ENCODE measurements at places on chromosomes 12 and 14. TPM values are rescaled to one million over a fixed set of nuclear protein-coding genes. Genes with fewer than 3 reads are reported as not detected.

The MRPL52 gene
- 108 TPM for total RNA-seq

The BAZ2A gene
- 13.7 TPM for total RNA-seq

DNA sequence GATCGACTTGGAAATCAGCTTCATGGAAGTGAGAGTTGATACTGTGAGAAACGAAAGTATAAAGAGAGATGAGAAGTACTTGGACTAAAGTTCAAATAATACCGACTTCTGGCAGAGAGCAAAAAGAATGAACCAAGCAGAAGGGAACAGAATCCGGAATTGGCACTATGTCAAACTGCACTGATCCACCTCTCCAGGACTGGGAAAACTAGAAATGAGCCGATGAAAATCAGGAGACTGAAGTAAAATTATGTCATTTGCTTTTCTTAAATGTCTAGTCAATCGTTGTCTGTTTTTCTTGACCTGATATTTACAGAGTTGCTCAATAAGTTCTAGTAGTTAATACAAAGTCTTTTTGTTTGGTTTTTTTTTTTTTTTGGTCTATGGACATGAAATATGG, 163.0 kb upstream of the FOXG1 start:
- no peaks in the 10 kb centered on the region for H3K4me1 ChIP-seq
- H3K36me3 ChIP-seq = no peaks in the 10 kb centered on the region
- H3K27me3 ChIP-seq = no peaks in the 10 kb centered on the region

GRCh38 chr12:51200806-51201205, 17.1 kb downstream of the POU6F1 start:
- no peak overlapping the region for H3K4me3 ChIP-seq
- no peaks in the 10 kb centered on the region for H3K27me3 ChIP-seq
- no peaks in the 10 kb centered on the region for H3K36me3 ChIP-seq

DNA sequence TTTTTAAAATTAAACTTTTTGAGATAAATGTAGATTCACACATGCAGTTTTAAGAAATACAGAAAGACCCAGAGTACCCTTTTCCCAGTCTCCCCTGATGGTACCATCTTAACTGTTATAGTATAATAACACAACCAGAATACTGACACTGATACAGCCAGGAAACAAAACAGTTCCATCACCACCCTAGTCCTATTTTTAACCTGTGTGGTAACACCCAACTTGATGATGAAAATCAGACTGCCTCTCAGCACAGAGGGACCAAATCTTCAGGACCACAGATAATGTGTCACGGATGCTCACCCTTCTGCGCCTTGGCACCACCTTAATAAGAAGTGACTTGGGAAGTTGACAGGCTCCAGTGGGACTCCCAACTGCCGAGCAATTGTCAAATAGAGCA, 18.1 kb downstream of the FBXO21 start:
- no peak overlapping the region for H3K27ac ChIP-seq
- no peaks in the 10 kb centered on the region for H3K27me3 ChIP-seq
- H3K4me1 ChIP-seq = no peaks in the 10 kb centered on the region
- no peak for DNase-seq
- no peak overlapping the region for H3K4me3 ChIP-seq
- H3K36me3 ChIP-seq = peaks cover 71% of the 10 kb centered on the region

DNA sequence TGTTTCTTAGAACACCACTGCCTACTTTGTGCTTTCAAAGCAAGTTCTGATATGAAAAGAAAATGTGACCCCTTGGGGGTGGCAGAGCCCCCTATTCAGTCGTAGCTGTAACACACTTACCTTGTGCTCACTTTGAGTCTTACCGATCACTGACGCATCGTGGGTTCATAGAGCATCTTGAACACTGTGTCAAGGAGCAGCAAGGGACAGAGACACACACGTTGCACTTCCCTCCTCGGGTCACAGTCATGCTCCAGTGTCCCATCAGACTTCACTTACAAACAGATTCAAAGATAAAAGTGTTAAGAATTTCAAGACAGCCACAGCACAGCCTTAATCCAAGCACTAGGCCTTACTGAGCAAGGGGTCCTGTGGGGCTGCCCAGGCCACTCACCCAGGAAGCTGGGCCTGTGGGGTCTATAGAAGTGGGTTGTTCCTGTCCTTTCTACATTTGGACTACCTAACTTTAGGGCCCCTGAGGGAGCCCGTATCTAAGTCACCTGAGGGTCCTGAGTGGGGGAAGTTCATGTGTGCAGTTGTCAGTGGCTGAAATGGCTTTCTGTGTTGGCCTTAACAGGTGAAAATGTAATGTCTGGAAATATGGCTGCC, 75.4 kb upstream of the BDKRB2 start:
- no peak overlapping the region for H3K27ac ChIP-seq
- H3K4me3 ChIP-seq = no peak overlapping the region
- H3K36me3 ChIP-seq = no peaks in the 10 kb centered on the region

- H3K27me3 ChIP-seq = 0 out of 2 replicates have a peak, but pooled peaks cover 3% of the 10 kb centered on the region
- no peaks in the 10 kb centered on the region for H3K4me1 ChIP-seq
- no peaks in the 10 kb centered on the region for H3K36me3 ChIP-seq
Measured at GRCh38 chr14:104477666-104478380, 101.7 kb upstream of the C14orf180 start.

GRCh38 chr14:100813291-100813690, 12.6 kb upstream of the MEG3 start:
- H3K36me3 ChIP-seq = no peaks in the 10 kb centered on the region
- DNase-seq = no peak
- H3K4me1 ChIP-seq = peaks cover 19% of the 10 kb centered on the region
- no peaks in the 10 kb centered on the region for H3K27me3 ChIP-seq
- no peak overlapping the region for H3K4me3 ChIP-seq

- H3K4me1 ChIP-seq = peaks cover 40% of the 10 kb centered on the region
- no peak for DNase-seq
- peaks cover 50% of the 10 kb centered on the region for H3K36me3 ChIP-seq
- H3K27ac ChIP-seq = peak overlapping the region; percentile 81
Measured at GRCh38 chr14:22981876-22982476, 375 bp downstream of the AJUBA start.

DNA sequence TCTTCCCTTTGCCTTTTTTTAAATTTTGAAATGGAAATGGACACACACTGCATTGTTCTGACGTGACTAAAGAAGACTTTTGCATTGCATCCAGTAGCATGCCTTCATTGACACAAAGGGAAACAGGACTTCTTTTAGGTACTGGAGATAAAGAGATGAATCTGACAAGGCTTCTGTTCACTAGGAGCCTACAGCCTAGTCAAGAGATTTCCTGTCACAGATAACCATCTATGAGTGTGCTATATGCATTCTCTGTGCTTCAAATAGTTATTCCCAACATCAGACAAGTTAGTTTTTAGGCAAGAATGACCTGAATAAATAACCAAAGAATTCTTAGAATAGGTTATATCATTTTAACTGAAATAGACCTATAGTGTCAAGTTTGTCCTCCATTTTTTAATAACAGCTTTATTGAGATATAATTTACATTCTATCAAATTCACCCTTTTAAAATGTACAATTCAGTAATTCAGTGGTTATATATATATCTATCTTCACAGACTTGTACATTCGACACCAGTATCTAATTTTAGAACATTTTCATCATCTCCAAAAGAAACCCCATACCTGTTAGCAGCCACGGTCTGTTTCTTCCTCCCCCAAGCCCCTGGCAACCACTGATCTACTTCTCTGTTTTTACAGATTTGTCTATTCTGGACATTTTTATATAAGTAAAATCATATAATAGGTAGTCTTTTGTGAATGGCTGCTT, 122.7 kb downstream of the TTLL5 start:
- no peak overlapping the region for H3K27ac ChIP-seq

DNA sequence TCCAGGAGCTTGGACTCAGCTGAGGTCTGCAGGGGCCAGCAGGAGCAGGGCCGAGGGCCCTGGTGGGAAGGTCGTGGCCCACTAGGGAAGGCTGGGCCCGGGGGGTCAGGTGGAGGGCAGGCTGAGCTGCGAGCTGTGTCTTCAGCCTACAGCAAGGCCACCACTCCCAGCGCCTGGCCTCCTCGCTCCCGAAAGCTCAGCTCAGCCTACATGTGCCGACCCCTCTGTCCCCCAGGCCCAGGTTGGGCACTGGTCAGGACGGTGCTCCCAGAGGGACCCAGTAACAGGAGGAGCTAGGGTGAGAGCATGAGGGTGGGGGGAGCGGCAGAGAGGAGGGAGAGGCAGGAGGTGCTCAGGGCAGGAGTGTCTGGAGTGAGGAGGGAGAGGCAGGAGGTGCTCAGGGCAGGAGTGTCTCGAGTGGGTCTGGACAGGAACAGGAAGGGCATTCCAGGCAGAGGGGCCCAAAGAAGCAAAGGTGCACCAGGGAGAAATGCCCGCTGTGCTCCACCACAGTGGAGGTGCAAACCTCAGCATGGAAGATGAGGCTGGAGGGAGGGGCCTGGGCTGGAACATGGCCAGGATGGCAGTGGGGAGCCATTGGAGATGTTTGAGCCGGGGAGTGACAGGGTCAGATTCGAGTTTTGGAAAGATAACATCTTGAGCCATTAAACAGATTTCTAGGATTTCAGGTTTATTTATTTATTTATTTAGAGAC, 29.1 kb upstream of the GPR132 start:
- H3K36me3 ChIP-seq = 0 out of 2 replicates have a peak, but pooled peaks cover 5% of the 10 kb centered on the region
- H3K4me3 ChIP-seq = peak overlapping the region; percentile 52
- H3K27ac ChIP-seq = no peak overlapping the region

DNA sequence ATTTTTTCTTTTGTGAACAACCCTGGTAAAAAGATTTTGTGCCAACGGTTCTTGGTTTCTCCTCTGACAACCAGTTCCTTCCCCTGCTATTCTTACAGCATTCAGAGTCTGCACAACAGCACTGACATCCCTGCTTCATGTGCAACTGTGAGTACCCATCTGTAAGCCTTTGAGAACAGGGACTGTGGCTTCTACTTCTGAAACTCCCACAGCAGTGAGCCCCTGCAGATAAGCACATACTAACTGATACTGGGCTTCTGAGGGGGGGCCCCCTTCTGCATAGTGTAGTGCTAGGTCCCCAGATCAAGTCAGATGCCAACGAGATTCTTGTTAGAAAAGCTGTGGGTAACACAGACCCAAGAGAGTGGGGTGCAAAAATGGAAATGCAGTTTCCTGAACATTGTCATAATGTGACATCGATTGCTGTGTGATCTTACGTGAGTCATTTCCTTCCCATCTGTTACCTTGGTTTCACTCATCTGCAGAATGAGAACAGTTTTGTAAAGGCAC, 11.1 kb upstream of the NINJ2 start:
- no peaks in the 10 kb centered on the region for H3K27me3 ChIP-seq
- H3K4me1 ChIP-seq = no peaks in the 10 kb centered on the region
- H3K36me3 ChIP-seq = no peaks in the 10 kb centered on the region
- no peak overlapping the region for H3K27ac ChIP-seq
- DNase-seq = no peak
- H3K4me3 ChIP-seq = no peak overlapping the region

DNA sequence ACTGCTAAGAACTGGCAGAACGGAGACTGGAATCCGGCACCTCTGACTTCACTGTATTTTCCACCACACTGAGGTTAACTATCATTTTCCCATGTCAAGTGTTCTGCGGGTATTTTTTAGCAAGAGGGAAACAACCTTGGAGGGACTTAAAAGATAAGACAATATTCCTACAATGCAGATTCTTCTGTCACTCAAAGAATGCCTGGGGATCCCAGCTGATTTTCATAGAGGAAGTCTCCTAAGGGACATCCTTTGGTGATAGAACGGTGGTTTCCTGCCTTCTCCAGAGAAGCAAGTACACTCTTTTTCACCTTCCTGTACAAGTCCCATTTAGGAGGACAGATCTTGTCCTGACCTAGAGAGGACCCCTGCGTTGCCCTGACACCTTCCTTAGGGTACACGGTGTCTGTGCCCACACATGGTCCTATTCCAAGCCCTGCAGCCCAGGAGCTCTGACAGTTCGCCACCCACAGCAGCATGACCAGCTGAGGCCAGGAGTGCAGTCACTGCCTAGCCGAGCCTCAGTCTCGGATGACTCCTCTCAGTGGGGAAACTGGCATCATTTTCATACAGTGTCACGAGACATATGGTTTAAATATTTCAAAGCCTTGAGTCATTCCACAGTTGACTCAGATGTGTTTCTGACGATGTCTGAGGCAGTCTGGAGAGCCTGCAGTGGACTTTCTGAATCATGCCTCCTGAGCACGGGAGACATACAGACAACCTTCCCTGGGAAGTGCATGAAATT, 181.3 kb upstream of the FKBP4 start:
- peak overlapping the region; percentile 15 for H3K27ac ChIP-seq
- peaks cover 20% of the 10 kb centered on the region for H3K36me3 ChIP-seq

DNA sequence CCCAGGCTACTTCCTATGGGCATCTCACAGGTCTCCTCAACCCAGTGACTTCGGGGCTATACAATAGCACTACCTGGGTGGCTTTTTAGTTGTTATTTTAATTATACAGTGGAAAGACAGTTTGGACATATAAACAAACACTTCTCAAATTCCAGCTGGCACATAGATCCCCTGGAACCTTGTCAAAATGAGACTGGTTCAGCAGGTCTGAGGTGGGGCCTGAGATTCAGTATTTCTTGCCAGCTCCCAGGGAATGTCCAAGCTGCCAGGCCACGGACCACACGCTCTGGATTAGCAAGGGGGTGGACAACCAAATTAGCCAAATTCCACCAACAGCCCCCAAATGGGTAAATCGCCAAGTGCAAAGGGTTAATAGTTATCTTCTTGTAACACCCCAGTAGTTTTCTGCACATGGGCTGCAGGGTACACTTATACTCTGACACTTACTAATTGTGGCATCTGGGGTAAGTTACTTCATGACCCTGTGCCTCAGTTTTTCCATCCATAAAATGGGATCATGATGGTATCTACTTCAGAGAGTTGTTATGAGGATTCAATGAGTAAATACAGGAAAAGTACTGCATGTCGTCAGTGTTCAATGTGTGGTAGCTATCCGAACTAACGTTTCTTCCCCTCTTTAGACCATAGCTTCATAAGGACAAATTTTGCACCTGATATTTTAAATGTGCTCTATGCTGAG, 789.4 kb upstream of the TBX3 start:
- H3K27ac ChIP-seq = no peak overlapping the region
- no peak overlapping the region for H3K4me3 ChIP-seq
- no peaks in the 10 kb centered on the region for H3K27me3 ChIP-seq
- no peak for DNase-seq
- H3K36me3 ChIP-seq = no peaks in the 10 kb centered on the region

DNA sequence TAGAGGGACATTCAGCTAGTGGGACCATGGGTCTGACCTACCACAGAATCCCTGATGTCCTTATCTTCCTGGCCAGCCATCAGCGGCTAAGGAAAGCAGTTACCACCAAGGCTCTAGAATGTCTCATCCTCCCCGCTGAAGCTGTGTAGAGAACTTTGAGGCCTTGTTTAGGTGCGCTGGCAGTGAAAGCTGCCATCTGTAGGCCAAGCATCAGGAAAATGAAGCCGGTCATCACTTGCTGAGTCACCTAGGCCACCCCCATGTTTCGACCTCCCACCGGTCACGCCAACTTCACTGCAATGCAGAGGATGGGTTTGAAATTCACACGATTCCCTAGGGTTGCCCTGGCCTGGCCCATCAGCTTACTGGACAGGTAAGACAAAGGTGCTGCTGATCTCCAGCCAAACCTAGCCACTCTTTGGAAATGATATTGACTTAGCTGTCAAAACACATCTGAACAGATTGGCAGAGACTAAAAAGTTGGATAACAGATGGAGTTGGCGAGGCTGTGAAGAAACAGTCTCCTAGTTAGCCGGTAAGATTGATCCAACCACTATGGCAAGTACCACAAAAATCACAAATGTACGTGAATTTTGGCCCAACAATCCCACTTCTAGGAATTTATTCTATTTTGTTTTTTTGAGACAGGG, 52.0 kb downstream of the NOS1 start:
- H3K27me3 ChIP-seq = no peaks in the 10 kb centered on the region
- peaks cover 14% of the 10 kb centered on the region for H3K4me1 ChIP-seq
- peak overlapping the region; percentile 53 for H3K27ac ChIP-seq
